ENCODE measurements at places on chromosomes 11 and 22.
A peak's percentile ranks its signal among the peaks of the same experiment; 100 is the strongest.

DNA sequence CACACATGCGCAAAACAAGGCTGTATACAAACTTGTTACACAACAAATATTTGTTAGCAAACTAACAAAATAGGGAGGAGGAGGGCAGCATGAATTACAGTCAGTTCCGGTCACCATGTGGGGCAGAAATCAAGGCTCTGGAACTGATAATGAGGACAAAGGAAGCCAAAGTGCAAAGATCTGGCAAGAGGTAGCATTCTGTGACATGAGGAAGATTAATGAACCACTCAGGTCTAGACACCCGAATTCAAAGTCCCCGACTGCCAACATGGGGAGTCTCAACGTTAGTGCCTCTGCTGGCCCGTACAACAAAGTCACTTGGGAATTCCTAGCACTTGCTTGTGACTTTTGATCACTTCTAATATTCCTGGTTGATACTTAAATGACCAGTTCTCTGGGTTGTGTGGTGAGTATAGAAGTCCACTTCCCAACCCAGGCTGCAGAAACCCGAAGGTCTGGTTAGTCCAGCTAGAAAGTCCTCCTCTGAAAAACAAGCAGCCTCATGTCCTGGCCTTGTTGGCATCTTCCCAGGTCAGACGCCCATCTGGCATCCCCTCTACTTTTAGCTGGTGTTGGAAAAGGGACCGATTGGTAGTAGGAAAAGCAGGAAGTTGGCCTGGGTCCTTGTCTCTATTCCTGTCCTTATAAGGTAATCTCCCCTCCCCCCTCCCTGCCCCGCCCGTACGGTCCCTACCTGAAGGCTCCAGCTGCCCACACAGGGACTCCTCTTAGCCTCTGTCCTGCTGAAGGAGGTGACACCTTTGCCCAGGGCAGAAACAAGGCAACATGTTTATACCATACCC, 1.6 kb downstream of the SUN2 start:
- no peak for DNase-seq

- no peak for DNase-seq
Observed at GRCh38 chr22:35523167-35523947, 17.3 kb upstream of the RASD2 start.

DNA sequence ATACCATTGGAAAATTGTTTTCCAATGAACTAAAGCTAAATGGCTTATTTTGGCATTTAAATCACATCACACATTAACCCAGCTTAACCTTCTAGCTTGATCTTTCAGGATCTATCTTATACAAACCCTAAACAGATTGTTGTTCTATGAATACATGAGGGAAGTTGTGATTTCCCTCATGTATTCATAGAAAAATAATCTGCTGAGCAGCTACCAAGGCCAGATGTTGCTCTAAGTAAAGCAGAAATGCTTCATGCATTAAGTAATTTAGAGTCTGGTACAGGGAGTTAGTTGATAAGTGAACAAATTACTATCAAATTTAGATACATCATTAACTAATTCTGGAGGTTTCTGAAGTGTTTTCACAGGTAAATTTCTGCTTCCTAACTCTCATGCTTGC, 204.6 kb upstream of the ANO3 start:
- no peak for DNase-seq

GRCh38 chr11:79265756-79266322, 175.0 kb downstream of the TENM4 start:
- DNase-seq: no peak

DNA sequence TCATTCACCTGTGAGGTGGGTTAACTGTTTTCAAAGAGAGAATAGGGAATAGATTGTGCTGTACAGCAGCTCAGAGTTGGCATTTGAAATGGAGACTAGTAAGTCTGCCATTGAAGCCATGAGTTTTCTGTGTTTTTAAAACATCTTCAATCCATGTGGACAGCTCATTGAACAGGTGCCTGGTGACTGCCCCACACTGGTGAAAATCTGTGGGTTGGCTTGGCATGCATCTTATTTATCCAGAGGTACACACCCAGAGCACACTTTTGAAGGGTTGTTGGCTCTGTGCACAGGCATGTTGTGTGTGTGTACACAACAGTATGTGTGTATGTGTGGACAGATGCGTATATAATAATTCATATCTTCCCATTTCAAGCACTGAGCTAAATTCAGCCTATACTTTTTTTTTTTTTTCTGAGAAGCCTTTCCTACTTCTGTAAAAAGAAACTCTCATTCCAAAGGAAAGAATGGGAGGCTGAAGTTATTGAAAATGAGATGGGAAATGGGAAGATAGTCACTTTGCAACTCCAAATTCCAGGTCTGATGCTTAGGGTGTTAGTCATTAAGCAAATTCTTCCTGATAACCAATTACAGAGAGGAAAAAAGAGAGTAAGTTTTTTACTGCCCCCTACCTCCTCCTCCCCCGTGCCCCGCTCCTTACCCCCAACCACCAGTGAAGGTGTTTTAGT, 7.0 kb upstream of the LYVE1 start:
- no peak for DNase-seq

DNA sequence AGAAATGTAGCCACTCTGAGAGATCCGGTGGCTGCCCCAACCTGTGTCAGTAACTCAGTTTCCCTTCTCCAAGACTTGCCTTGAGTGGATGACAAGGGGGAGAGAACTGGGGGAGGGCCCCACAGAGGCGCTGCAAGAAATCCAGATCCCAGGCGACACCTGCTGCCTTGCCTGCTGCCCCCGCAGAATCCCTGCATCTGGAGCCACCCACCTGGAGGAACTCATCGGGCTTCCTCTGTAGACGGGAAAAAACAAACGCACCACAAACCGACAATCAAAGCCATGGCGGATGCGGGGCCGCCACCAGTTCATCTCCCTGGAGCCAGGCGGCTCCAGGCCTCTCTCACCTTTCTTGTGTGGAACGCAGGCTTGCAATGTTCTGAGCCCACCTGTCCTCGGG, 40.2 kb downstream of the MACROD1 start:
- peak; percentile 53 for DNase-seq

GRCh38 chr11:100969008-100969407, 160.6 kb downstream of the PGR start:
- DNase-seq: no peak

DNA sequence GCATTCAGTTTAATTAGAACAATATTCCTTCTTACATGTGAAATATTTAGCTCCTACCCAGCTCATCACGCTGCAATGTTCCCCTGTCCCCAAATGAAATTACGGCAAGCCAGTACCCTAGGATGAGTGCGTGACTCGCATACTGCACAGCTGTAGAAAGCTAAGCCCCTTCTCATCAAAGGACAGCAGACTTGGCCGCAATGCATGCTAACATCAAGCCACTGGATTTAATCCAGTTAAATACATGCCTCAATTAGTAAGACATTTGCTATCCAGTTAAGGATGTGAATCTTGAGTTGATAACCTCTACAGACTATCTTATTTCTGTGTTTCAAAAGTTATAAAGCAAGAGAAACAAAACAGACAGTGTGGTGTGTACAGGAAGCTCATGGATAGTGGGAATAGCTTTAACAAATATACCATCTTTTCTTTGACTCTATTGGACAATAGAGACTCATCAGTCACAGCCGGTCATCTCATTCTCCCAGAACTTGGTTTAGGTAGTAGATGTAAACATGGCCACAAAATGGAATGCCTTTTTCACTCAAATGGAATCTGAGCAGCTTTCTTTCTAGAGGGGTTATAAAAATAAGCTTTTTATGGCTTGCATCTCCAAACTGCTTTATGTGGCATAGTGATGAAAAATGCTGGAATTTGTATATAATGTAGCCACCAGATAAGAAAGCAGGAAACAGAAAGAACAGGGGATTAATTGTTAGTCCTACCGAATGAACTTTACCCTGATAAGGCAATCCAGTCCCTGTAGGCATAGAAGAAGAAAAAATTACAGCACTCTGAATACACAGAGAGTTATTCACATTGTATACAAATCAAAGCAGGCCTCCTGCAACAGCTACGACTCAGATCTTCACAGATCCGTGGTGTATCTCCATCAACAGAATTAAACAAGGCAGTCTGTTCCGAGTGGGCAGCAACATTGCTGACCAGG, 224.1 kb downstream of the CADM1 start:
- no peak for DNase-seq

GRCh38 chr11:110243791-110244190, 52.6 kb downstream of the RDX start:
- no peak for DNase-seq

GRCh38 chr11:90699791-90700400, 477.0 kb upstream of the CHORDC1 start:
- no peak for DNase-seq

- DNase-seq: no peak
Observed at GRCh38 chr11:110339456-110340250, 43.2 kb upstream of the RDX start.

GRCh38 chr11:113332023-113332422, 17.6 kb downstream of the TTC12 start:
- no peak for DNase-seq

GRCh38 chr22:44205516-44206329, 25.0 kb downstream of the PARVG start:
- DNase-seq: no peak

DNA sequence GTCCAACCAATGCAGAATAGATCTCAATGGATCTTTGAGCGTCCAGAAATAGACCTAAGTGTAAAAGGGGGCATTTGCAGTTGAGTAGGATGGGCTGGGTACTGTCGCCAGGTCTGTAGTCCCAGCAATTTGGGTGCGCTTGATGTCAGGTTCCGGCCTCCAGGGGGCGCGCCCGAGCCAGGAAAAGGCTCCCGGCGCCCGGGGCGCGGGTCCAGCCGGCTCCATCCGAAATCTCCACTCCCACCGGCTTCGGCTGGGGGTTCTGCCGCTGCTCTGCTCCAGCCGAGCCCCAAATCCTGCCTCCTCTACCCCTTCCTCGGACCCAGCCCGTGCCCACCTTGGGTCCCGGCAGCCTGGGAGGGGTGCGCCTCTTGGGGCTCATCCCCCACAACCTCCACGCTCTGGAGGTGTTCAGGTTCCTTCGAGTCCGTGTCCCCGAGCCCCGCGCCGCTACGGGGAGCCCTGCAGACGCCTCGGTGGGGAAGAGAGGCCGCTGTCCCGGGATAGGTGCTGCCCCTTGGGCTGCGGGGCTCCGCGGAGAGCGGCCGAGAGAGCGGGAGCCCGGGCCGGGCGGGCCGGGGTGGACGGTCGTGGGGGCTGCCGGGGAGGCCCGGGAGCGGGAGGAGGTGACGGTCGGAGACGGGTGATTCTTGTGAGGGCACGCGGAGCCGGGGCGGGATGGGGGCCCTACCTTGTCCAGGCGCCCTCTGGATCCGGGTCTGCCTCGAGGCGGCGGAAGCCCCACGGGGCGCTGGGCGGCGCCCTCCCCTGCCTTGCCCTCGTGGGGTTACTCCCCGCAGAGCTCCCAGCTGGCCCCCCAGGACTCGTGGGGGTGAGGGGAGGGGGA, 13.0 kb upstream of the CYB5R3 start:
- DNase-seq: peak; percentile 33

GRCh38 chr11:130801333-130802122, 114.8 kb downstream of the SNX19 start:
- no peak for DNase-seq

GRCh38 chr11:125517116-125517770, 21.2 kb upstream of the FEZ1 start:
- peak; percentile 83 for DNase-seq

GRCh38 chr11:44133335-44133946, 38.0 kb downstream of the EXT2 start:
- no peak for DNase-seq

DNA sequence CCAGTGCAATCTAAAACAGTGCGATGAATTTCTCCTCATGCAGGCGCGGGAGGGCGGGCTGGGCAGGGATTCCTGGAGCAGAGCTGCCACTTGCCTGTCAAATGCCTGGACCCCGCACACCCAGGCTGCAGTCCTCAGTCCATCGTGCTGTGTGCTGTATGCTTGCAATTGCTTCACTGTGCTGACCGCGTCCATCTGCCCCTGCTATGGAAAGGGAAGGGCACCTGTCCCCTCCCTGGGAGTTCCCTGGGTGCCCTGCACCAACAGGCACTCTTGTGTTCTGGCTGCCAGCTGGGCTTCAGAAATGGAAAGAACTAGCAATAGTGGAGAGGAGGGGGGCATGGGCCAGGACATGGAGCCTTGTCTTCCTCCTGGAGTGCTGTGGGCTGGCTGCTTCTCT, 185.4 kb upstream of the B3GAT1 start:
- DNase-seq: no peak

- no peak for DNase-seq
Observed at GRCh38 chr22:25710501-25710900, 31.5 kb upstream of the MYO18B start.

GRCh38 chr11:2293531-2293971, 8.2 kb downstream of the C11orf21 start:
- no peak for DNase-seq

All from putamen (tissue), 1 donor.